Right ventricle myocardium superior (tissue), 1 donor: ENCODE measurements at places on chromosomes 13 and 19.

- no peak for DNase-seq
Measured at GRCh38 chr13:26058704-26059103, 6.9 kb upstream of the SHISA2 start.

- no peak for DNase-seq
Measured at GRCh38 chr13:21176982-21177284, 475 bp downstream of the MRPL57 start.

GRCh38 chr19:52722062-52723003, 12.5 kb downstream of the ZNF611 start:
- no peak for DNase-seq

- no peak for DNase-seq
Measured at GRCh38 chr13:53010374-53011105, 18.1 kb upstream of the OLFM4 start.

DNA sequence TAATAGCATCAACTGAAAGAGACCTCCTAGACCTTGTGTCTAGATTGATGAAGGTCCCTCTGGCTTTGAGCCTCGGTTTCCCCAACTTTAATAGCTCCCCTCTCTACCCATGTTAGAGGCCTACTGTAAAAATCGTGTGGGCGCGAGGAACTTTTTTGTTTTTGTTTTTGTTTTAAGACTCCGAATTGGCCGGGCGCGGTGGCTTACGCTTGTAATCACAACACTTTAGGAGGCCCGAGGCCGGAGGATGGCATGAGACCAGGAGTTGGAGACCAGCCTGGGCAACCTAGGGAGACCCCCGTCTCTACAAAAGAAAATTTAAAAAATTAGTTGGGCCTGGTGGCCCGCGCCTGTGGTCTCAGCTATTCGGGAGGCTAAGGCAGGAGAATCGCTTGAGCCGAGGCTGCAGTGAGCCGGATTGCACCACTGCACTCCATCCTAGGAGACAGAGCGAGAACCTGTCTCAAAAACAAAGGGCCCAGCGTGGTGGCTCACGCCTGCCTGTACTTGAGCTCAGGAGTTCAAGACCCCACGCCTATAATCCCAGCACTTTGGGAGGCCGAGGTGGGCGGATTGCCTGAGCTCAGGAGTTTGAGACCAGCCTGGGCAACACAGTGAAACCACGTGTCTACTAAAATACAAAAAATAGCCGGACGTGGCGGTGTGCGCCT, 858 bp upstream of the PPP6R1 start:
- no peak for DNase-seq

GRCh38 chr13:46675016-46675415, 121.9 kb downstream of the ESD start:
- no peak for DNase-seq

DNA sequence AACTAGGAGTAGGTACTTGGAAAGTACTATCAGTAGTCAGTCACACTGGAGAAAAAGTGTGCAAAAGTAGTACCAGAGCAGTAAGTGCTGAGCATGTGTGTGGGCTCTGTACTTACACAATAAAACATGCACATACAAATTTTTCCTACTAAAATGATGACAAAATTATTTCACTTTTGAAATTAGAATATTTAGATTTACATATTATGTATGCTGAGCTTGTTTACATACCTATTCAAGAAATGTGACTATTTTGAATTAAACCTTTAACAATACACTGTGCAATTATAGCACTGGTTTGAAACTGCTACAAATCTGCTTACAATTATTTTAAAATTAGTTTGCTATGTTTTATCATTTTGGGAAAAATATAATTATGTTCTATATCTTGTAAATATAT, 2781.6 kb upstream of the PCDH20 start:
- DNase-seq: no peak

DNA sequence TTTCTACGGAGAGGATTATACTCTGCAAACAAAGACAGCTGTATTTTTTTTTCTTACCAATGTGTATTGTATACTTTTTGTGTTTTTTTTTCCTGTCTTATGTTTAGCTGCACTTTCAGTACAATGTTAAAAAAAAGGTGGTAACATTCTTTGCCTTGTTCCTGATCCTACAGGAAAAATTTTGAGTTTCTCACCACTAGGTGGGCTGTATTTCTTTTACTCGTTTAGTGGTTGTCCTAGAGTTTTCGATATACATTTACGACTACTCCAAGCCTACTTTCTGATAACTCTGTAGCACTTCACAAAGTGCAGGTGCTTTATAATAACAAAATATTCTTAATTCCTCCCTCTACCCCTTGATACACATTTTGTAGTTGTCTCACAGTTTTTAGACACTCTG, 652.2 kb downstream of the UQCRFS1 start:
- DNase-seq: no peak
